Glutamatergic neuron (in vitro differentiated cells): ENCODE measurements at places on chromosomes 6 and 20. TPM values are rescaled to one million over a fixed set of nuclear protein-coding genes. Genes with fewer than 3 reads are reported as not detected.

DNA sequence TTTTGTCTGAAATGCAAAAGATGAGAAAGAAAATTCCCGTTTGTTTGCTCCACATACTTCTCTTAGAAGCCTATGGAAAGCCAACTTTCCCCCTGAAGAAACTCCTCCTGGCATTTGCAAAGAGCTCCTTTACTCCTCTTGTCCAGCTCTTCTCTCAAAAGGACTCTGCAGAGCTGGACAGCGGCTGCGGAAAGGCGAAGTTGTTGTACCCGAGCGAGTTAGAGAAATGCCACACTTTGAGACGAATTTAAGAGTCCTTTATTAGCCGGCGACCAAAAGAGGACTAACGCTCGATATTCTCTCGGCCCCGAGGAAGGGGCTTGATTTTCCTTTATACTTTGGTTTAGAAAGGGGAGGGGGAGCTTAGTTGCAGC, 157.8 kb downstream of the TRIM27 start:
- H3K4me3 ChIP-seq: peak overlapping the region; percentile 39
- H3K27me3 ChIP-seq: peaks cover 46% of the 10 kb centered on the region
- H3K36me3 ChIP-seq: peaks cover 5% of the 10 kb centered on the region
- H3K27ac ChIP-seq: no peak overlapping the region
- DNase-seq: no peak
- H3K4me1 ChIP-seq: no peaks in the 10 kb centered on the region

GRCh38 chr6:33696548-33697518, 14.7 kb downstream of the UQCC2 start:
- no peaks in the 10 kb centered on the region for H3K36me3 ChIP-seq
- H3K4me1 ChIP-seq: peaks cover 65% of the 10 kb centered on the region
- H3K27ac ChIP-seq: peak overlapping the region; percentile 68
- H3K4me3 ChIP-seq: peak overlapping the region; percentile 43

DNA sequence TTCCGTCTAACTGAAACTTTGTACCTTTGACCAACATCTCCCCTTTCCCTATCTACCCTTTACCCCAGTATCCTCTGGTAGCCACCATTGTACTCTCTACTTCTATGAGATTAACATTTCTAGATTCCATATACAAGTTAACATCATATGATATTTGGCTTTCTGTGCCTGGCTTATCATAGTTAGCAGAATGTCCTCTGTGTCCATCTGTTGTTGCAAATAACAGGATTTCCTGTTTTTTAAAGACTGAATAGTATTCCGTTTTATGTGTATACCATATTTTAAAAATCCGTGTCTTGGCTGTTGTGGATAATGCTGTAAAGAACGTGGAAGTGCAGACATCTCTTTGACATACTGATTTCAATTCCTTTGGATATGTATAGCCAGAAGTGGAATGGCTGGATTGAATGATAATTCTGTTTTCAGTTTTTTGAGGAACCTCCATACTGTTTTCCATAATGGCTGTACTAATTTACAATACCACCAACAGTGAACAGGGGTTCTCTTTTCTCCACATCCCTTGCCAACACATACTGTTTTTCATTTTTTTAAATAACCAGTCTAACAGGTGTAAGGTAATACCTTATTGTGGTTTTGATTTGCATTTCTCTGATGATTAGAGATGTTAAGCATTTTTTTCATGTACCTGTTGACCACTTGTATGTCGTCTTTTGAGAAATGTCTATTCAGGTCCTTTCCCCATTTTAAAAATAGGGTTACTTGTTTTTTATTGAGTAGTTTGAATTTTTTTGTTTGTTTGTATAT, 53.8 kb downstream of the CDC5L start:
- peaks cover 22% of the 10 kb centered on the region for H3K36me3 ChIP-seq
- H3K4me3 ChIP-seq: no peak overlapping the region
- no peak overlapping the region for H3K27ac ChIP-seq
- no peaks in the 10 kb centered on the region for H3K4me1 ChIP-seq

DNA sequence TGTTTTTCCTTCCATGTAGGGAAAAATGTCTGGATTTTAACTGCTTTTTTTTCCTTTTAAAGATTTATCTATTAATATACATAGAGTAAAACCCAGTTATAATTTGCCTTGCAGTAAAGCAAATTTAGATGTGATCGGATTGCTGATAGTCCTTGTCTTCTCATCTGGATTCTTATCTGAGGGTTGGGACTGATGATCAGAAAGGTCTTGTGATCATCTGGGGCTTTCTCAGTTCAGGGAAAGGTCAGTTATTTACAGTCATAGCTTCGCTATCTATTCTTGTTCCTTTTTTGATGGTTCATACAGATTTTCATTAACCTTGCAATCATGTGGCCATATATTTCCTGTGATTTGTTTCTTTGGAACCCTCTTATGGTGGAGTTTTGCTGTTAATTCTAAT, 63.8 kb upstream of the CLDN20 start:
- H3K4me3 ChIP-seq: no peak overlapping the region
- peaks cover 10% of the 10 kb centered on the region for H3K36me3 ChIP-seq
- no peak for DNase-seq
- H3K27me3 ChIP-seq: peaks cover 5% of the 10 kb centered on the region

GRCh38 chr6:346386-347030, 45.0 kb upstream of the IRF4 start:
- H3K36me3 ChIP-seq: peaks cover 9% of the 10 kb centered on the region
- H3K4me3 ChIP-seq: no peak overlapping the region
- DNase-seq: no peak
- no peaks in the 10 kb centered on the region for H3K4me1 ChIP-seq
- no peak overlapping the region for H3K27ac ChIP-seq

DNA sequence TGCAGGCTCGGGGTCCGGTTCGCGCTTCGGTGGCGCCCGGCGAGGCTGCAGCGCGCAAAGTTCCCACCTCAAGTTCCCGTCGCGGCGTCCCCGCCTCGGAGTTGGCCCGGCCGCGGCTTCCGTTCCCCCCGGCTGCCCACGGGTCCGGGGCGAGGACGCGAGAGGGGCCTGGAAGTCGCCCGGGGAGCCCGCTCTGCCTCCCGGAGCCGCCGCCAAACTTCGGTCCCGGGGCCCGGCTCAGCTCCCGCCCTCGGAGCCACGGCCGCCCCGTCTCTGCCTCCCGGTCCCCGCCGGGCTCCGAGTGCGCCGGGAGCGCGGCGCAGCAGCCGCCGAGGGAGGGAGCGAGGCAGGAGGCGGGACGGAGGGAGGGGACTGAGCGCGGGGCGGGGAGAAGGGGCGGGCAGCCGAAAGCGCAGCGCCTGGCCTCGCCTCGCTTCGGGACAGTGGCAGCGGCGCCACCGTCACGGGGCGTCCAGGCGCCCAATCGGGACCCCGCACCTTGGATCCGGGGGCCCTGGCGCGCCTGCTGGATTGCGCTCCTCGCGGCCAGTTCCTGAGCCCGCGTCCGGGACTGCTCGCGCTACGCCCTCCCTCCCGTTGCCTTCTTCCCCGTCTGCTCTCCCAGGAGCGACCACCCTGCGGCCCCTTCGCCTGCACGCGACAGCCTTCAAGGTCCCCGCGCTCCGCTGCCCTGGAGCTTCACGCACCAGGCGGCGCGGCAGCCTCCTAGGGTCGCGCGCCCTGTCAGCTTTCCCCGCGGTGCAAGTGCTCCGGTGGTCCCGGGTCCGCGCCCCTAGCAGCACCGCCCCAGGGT, at the start of gene KCNG1:
Gene KCNG1 (minus strand): TSS at position 305 of the 814 bp plus-strand sequence. CDS start 12,769 bp downstream, outside the sequence.
- DNase-seq: peak; percentile 84
- H3K4me1 ChIP-seq: no peaks in the 10 kb centered on the region
- peaks cover 26% of the 10 kb centered on the region for H3K27me3 ChIP-seq
- no peaks in the 10 kb centered on the region for H3K36me3 ChIP-seq

The BPIFB4 gene
- not detected for total RNA-seq

The RCAN2 gene
- 21.6 TPM for total RNA-seq

The NHLRC1 gene
- 0.17 TPM for total RNA-seq

The IDH3B gene
- total RNA-seq: 103 TPM
